ENCODE measurements at places on chromosomes 11 and 22.

DNA sequence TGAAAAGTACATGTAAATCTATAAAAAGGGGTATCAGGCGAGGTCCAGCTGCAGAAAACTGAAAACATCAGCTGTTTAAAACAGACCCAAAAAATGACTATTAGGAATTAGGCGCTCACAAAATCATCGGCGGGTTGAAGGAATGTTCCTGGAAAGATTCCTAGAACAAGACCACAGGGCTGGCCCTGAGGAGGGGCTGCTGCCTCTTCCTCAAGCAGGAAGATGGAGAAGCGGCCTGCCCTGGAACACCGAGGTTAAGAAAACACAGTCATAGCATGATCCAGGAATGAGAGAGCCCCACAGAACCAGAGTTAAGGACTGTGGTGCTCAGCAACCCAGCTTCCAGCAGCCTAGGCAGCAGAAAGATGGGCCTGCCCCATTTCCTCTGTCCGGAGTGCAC, 78.4 kb downstream of the C11orf91 start:
- no peak for DNase-seq

DNA sequence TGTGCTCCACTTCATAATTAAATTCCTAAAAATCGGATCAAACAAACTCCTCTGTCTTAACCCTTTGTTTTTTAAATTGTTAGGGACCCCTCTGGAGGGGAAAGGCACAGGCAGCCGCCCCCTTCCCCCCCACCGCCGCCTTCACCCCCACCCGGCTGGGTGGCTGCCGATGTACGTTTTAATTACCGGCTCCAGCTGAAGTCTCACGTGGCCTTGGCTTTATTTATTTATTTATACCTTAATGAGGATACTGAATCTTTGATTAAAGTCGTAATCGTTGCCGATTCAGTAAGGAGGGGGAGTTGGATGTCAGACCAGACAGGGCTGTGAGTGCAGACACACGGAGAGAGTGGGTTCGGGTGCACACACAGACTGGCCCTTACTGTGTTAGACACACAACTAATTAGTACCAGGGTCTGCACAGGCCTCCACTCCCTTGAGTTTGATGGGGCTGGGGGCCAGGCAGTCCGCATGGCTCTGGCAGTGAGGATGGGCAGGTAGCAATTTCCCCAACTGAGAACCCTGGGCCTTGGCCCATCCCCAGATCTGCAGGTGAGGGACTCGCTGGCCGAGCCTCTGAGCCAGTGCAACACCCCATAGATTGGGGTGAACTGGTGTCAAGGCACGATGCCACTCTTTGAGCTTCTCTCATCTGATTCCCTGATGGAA, 51.3 kb upstream of the NNMT start:
- DNase-seq: no peak

GRCh38 chr11:17765356-17766072, 30.9 kb downstream of the KCNC1 start:
- DNase-seq: peak; percentile 56

- DNase-seq: no peak
These were observed 21.0 kb upstream of the RBFOX2 start for GRCh38 chr22:36049678-36049997.

DNA sequence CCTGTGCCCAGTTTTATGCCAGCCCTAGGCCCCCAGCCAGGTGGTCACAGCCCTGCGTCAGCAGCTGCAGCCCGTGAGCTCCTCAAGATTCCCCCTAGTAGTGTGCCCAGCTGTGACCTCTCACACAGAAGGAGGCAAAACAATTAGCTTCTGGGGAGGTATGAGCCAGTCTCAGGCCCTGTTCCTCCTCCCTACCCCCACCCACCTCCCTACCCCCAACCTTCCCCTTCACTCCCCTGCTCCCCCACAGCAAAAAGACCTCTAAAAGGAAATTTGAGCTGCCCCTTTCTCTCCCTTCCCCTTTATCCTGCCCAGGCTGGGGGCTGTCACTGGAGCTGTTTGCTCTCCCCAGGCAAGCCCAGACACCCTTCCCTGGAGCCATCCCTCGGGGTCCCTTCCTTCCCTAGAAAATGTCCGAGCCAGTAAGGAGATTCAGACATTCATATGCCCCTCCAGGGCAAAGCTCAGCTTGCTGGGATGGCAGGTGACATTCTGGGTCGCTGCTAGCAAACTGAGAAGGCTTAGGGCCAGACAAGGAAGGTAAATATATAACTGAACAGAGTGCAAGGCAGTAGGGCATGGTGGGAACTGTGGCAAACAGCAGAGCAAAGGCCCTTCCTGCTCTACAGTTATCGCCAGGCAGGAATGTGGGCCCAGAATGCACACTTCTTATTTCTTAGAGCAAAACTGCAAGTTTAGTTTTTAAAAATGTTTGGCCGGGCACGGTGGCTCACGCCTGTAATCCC, 300.2 kb downstream of the MN1 start:
- no peak for DNase-seq
